ENCODE measurements at places on chromosomes 11 and 22.

GRCh38 chr11:115197433-115197832 lies 306.8 kb downstream of the CADM1 start:
- DNase-seq: no peak

DNA sequence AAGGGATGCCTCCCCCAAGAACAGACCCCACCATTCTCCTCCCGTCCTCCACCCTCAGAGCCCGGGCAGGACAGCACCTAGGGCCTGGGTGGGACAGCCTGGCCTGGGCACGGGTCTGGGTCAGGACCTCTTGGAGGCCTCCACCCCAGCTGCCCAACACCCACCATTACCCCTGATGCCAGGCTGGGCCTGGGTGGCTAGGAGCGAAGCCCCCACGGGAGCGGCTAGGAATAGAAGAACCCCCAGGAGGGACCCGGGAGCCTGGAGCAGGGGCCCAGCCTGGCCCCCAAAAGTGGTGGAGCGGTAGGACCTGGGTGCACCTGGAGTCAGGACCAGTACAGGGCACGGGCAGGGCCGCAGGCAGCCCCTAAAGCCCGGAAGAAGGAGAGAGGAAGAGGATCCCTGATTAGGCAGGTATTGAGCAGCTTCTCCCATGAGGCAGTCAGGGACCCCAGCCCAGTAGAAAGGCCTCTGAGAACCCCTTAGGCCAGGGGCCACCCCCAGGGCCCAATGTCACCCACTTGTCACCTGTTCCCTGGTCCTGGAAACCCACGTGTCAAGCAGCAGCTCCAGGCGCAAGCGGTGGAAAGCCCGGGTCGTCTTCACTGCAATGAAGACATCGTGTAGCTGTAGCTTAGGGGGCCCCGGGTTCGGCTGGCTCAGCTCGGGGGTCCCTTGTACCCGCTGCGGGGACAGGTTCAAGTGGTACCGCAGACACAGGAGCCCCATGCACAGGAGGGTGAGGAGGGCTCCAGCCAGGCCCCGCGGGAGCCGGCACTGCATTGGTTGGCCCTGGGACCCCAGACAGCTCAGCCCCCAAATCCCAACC lies 575 bp downstream of the MFNG start:
- DNase-seq: no peak

GRCh38 chr11:110808248-110808647 lies 96.0 kb upstream of the ARHGAP20 start:
- DNase-seq: no peak

DNA sequence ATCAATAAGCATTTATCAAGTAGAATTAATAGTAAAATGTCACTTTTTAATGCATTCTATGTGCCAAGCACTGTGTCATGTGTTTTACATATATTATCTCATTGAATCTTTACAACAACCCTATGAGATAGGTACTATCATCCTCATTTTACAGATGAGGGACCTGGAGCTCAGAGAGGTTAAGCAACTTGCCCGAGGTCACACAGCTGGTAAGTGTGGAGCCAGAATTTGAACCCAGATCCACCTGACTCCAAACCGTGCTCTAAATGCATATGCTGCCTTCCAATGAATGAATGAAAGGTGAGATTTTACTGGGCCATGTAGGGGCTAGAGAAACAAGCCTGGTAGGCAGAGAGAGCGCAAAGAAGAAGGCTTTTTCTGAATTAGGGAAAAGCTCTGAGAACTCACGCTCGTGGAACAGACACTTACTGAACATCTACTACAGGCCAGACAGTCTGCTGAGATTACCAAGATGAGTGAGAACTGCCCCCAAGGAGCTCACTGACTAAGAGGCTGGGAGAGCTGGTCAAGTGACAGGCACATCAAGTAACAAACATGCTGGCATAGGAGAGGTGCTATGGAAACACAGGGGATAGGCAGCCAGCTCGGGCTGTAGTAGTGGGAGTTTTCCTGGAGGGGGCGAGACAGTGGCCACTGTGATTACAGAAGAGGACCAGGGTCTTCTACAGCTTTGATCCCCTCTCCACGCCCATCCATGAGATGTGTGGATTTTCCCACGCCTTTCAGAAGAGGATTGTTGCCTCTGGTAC lies 4.4 kb downstream of the ABCG4 start:
- DNase-seq: no peak

- no peak for DNase-seq
Observed at GRCh38 chr11:2846056-2846455, 39.5 kb downstream of the CDKN1C start.

- no peak for DNase-seq
Observed at GRCh38 chr11:828506-829175, 922 bp downstream of the CRACR2B start.

DNA sequence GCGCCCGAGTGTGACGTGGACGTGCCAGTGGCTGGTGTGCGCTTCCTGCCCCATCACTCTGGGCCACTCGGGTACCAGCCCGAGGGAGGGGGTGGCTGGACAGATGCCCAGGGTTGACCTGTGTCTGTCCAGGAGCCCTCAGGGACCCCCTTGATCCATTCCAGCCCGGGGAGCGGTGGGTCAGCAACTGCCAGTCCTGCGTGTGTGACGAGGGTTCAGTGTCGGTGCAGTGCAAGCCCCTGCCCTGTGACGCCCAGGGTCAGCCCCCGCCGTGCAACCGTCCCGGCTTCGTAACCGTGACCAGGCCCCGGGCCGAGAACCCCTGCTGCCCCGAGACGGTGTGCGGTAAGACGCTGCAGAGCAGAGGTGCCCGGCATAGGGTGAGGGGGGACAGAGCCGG lies 34.5 kb downstream of the MUC5B start:
- no peak for DNase-seq

DNA sequence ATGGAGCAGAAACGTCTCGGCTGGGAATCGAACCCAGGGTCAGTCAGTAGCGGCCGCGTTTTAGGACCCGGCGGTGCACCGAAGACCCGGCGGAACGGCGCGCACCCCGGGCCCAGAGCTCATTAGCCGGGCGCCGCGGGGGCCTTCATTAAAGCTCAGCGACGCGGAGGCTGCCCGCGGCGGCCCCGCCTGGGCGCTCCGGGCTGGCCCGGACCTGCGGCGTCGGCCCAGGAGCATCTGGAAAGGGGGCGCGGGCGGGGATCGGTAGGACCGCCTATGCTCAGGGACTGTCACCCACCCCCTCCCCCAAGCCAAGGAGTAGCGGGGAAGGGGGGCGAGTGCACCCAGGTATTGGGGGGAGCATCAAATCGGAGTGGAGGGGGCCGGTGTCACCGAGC lies 52.2 kb downstream of the CYTH4 start:
- DNase-seq: no peak

GRCh38 chr22:37258753-37259401 lies 14.8 kb upstream of the RAC2 start:
- DNase-seq: no peak

- no peak for DNase-seq
Observed at GRCh38 chr22:22342697-22343580, 98.4 kb downstream of the VPREB1 start.

DNA sequence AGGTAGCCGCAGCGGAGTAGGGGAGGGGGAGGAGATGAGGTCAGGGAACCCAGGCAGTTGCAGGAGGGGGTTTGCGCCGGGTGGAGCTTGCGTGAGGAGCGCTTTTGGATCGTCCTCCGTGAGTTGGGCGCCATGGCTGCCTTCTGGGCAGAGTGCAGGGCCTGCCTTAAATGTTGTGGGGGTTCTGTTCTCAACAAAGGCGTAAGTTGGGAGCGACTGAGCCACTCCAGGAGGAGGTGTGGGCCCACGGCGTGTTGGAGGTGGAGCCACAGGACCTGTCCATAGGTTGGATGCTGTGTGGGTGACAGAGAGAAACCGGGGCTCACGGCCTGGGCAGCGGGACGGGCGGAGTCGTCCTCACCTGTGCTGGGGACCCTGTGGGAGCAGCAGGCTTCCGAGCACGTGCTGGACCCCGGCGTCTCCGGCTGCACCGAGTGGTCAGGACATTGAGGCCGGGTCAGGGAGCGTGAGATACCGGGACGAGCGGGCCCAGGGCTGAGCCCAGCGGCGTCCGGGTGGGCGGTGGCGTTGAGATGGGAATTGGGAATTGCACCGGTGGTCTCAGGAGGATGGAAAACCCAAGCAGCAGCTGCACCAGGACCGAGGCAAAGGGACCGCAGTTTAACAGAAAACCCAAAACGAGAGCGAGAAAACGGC lies 977 bp upstream of the PGGHG start:
- DNase-seq: peak; percentile 81
